Naive B cell (primary cell): ENCODE measurements at places on chromosomes 4 and X. TPM values are rescaled to one million over a fixed set of nuclear protein-coding genes. Genes with fewer than 3 reads are reported as not detected.

Gene RP2
- polyA plus RNA-seq = 15.3 TPM

DNA sequence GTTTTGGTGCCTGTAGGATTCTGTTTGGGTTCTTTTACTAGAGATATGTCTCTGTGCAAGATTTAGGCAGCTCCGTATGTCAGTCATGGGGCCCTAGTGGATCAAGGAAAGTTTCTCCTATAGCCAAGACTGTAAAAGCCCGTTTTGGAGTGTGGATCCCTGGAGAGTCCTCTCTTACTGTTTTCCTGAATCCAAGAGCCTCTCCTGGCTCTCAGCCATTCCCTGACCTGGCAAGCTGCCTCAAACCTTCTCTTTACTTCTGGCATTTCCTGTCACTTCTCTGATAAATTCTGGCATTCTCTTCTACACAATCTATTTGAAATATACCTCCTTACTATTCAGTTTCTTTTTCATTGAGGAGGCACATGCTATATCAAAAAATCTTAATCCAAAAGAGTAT is 41.4 kb downstream of the DCAF12L2 start:
- DNase-seq = no peak

DNA sequence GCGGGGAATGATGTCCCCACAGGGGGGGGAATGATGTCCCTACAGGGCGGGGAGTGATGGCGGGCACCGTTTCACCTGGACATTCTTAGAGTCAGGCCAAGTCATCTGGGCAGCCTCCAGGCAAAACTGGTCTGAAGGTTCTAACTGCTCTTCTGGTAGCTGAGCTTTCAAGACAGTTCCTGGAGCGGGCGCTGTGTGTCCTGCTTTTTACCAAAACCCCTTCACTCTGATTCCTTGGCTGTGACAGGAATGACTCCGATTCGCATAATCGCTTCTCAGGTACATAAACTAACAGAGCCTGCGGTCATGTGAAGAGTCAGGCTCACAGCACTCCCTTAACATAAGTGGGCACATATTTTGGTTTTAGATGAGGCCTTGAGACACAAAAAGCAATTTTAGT is 836.0 kb downstream of the TRIML1 start:
- DNase-seq = no peak

Gene MSX1
- polyA plus RNA-seq = not detected

- peak; percentile 32 for DNase-seq
These were observed 15.3 kb upstream of the BEND4 start for GRCh38 chr4:42167709-42168108.

- no peak for DNase-seq
These were observed 5.8 kb upstream of the GAGE12J start for GRCh38 chrX:49316085-49316484.

DNA sequence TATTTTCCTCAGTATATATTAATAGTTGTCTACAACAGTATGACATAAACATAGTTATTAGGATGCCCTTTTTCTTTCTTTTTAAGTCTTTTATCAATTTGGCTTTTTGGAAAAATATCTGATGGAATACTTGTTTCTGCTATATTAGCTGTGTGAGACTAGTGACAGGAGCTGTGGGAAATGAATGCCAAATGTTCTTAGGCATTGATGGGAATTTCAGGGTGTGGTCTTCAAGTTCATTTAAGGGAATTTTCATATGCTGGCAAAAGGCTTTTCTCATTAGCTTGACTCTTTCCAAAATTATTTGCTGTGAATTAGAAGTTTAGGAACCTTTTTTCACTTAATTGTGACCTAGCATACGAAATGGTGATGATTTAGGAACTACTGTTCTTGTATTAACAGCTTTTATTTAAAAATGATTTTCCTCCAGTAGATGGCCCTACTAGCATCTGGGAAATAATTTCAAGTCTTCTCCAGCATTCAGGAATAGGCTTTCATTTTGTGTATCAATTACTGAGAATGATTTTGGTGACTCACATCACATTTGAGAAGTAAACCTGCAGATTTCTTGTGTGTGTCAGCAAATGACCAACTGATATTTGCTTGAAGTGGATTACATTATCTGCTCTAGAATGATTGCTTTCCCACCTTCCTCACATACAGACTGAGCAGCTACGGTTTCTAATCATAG is 70.9 kb downstream of the HTT start:
- no peak for DNase-seq

Gene MAGEA11
- not detected for polyA plus RNA-seq

GRCh38 chr4:142091691-142092182 is 455.4 kb downstream of the IL15 start:
- no peak for DNase-seq

Gene FAM133A
- polyA plus RNA-seq = not detected

Gene PAGE4
- polyA plus RNA-seq = not detected

- DNase-seq = no peak
These were observed 236.9 kb downstream of the CAMK2D start for GRCh38 chr4:113524505-113525186.
